Activated CD4-positive, CD25-positive, alpha-beta regulatory T cell treated with anti-CD3 and anti-CD28 coated beads, Interleukin-2, amount 50 U/mL, for 72 hours (primary cell): ENCODE measurements at places on chromosomes 12 and 14.

- no peak for DNase-seq
Observed at GRCh38 chr12:74339211-74339610, 198.4 kb upstream of the ATXN7L3B start.

- no peak for DNase-seq
Observed at GRCh38 chr14:53619691-53620231, 336.9 kb downstream of the BMP4 start.

GRCh38 chr12:69389831-69390230 lies 30.3 kb downstream of the YEATS4 start:
- no peak for DNase-seq

- no peak for DNase-seq
Observed at GRCh38 chr12:43206396-43206795, 345.6 kb downstream of the ADAMTS20 start.

GRCh38 chr12:2027351-2027750 lies 23.1 kb upstream of the DCP1B start:
- no peak for DNase-seq

DNA sequence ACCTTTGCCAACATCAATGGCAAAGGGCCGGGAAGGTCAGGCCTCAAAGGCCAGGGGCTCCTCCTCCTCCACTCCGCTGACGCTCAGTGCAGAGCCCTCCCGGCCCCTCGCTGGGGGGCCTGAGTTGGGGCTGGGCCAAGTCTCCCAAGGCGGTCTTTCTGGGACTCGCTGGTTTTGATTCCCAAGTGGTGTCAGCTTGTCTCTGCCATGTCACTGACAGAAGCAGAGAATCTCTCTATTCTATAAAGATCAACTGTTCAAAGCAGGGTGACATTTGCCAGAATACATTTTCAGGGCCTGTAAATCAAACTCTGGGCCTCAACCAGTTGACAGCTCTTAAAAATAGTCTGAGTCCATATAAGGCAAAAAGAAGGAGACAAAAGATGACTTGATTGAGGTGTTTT lies 75.9 kb downstream of the CCDC88C start:
- no peak for DNase-seq

DNA sequence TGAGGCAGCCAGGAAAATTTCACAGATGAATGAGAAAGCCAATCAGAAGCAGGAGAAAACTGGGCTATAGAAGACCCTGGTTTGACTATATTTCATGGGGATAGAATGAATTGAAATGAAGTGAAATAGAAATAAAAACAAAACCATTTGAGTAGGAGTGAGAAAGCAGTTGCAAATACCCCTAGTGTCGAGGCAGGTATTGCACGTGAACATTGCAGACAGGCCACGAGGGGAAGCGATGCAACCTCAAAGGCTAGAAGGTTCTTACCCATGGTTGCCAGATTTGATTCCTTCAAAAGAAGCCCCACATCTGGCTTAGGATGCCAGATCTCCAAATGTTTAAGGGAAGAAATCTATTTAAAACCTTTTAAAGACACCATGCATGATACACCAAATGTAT lies 648.9 kb downstream of the VRK1 start:
- no peak for DNase-seq

- no peak for DNase-seq
Observed at GRCh38 chr12:55946553-55946952, 15.6 kb downstream of the DGKA start.

DNA sequence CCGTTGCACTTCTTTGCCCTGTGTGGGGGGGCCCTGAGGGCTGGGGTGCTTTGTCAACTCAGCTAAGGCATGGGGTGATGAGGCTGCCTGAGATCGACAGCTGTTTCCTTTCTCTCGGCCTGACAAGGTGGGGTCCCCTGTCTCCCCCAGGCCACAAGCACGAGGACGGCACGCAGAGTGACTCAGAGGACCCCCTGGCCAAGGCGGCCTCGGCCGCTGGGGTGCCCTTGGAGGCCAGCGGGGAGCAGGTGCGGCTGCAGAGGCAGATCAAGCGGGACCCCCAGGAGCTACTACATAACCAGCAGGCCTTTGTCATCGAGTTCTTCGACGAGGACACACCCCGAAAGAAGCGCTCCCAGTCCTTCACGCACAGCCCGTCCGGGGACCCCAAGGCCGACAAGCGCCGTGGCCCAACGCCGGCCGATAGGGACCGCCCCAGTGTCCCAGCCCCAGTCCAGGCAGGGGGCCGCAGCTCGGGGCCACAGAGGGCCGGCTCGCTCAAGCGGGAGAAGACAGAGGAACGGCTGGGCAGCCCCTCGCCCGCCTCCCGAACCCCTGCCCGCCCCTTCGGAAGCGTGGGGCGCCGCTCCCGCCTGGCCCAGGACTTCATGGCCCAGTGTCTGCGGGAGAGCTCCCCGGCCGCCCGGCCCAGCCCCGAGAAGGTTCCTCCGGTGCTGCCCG lies 18.8 kb downstream of the CEP170B start:
- peak; percentile 25 for DNase-seq

DNA sequence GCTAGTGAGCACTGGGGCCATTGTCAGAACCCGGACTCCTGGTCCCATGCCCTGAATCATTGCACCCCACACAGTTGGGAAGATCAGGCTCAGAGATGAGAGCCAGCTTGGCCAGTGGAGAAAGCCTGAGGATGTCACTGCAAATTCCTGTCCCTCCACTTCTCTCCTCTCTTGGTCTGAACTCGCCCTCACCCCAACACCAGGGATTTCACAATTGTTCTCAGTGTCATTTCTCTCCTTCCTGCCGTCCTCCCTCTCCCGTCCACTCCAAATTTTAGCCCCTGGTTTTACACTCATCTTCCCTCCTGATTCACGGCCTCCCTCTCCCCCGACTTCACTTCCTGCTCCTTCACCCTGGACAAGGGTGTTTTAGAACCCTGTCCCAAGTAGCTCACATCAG lies 11.1 kb downstream of the KRT75 start:
- no peak for DNase-seq

DNA sequence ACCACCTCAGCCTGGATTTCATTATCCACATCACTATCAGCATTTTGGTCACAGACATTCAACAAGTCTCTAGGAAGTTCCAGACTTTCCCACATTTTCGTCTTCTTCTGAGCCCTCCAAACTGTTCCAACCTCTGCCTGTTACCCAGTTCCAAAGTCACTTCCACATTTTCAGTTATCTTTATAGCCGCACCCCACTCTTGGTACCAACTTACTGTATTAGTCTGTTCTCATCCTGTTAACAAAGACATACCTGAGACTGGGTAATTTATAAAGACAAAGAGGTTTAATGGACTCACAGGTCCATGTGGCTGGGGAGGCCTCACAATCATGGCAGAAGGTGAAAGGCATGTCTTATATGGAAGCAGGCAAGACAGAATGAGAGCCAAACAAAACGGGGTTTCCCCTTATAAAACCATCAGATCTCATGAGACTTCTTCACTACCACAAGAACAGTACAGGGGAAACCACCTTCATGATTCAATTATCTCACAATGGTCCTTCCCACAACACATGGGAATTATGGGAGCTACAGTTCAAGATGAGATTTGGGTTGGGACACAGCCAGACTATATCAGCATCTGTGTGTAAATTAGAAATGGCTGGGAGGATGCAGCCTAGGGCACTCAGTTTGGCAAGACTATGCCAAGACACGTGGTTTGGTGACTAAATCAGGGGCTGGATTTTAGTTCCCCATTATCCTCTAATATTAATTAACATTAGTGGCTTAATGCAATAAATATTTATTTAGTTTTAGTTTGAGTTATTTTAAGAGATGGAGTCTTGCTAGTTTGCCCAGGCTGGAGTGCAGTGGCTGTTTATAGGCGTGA lies 16.2 kb upstream of the FUT8 start:
- DNase-seq, result no peak

- DNase-seq, result no peak
Observed at GRCh38 chr14:93857500-93858283, 69.4 kb upstream of the PRIMA1 start.

DNA sequence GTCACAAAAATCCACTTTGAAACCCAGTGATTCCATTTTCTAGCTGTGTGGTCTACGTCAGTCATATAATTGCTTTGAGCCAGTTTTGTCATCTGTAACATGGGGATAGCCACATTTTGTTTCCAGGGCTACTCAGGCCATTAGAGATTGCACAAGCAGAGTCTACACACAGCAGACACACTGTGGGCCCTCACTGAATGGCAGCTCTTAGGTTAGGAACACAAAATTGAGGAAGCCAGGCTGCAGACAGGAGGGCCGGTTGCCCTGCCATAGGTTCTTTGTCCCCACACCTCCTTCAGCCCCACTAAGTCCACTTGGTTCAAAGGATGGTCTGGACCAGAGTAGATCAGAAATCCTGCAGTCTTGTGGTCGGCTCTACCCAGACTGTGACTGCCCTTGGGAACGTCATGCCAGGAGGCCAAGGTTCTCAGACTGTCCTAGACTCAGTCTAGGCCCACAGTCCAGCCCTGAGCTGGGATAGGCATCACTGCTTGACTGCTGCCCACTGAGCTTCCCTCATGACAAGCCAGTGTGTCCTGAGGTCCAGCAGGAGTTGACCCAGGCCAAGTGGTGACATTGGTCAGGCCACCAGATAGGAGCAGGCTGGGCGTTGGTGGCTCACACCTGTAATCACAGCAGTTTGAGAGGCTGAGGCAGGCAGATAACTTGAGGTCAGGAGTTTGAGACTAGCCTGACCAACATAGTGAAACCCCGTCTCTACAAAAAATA lies 3.8 kb upstream of the MYH7 start:
- no peak for DNase-seq

- peak; percentile 75 for DNase-seq
Observed at GRCh38 chr14:51780006-51780692, 80.3 kb upstream of the GNG2 start.

GRCh38 chr12:79841248-79841877 lies 93.5 kb downstream of the PPP1R12A start:
- DNase-seq, result no peak

- no peak for DNase-seq
Observed at GRCh38 chr14:104576232-104576969, 3.2 kb upstream of the C14orf180 start.

GRCh38 chr14:91968280-91968679 lies 20.8 kb upstream of the FBLN5 start:
- DNase-seq, result no peak

DNA sequence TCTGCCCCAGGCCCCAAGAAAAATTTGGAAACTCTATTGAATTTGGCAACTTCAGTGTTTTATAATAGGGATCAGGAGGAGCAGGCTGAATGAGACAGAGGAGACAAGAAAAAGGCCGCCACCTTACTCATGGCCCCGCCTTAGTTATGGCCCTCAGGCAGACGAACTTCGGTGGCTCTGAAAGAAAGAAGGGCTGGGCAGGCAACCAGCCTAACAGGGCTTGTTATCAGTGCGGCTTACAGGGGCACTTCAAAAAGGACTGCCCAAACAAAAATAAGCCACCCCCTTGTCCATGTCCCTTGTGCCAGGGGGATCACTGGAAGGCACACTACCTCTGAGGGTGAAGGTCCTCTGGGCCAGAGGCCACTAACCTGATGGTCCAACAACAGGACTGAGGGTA lies 146.3 kb upstream of the ATF7IP start:
- DNase-seq, result no peak

DNA sequence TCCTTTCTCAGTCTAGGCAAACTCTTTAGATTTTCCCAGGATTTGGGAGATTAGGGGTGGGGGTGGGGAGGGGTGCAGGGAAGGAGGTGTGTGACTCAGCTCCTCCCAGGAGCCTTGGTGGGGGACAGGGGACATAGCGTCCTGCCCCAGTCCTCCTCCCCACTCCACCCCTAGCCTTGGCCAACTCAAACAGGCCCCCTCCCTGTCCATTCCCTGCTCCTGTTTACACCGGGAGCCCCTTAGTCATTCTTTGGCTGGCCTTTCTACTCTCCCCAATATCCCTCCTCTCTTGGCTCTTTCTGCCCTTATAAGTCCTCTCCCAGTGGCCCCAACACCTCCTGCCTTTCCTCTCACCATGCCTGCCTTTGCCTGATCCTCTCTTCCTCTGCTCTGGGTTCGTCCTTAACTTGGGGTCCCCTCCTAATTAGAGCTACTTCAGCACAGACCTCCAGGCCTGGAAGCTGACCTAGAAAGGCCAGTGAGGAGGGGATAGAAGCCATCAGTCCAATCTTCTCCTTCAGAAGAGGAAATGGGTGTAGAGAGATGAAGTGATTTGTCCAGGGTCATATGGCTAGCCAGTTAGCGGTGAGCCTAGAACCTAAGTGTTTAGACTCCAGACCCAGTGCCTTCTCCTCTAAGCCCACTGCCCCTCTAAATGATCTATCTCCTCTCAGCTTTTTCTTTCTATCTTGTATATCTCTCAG lies 2.3 kb upstream of the ITGA5 start:
- DNase-seq, result no peak

DNA sequence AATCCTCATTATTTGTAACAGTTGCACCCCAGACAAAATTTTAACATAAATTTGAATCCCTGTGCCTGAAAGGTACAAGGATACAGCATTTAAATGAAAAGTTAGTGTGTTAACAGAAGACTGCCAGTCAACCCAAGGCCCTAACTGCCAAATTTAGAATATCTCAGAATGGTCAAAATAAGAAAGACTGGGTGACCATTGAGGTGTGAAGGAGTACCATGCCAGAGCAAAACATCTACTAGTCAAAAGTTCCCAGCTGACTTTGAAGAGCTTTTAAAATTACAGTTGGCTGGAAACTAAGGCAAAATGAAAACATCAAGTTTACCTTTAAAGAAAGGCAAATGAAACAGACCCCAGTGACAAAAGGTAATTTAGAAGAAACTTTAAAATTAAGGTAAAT lies 18.4 kb downstream of the SAV1 start:
- DNase-seq, result no peak
